ENCODE measurements at places on chromosomes 7 and 10.

DNA sequence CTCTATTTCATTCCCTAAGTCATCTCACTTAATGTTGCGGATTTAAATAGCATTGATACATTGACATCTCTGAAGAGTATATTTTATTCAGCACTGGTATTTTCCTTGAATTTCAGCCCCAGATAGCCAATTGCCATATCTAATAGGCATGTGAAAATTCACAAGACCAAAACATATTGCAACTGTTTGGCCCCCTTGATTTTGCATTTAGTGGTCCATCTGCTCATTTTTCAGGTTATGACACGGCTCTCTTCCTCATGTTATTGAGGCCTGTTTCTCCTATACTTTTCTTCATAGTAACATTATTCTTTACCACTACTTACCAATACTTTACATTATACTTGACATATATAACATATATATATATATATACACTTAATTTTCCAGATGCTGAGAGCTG is 43.7 kb downstream of the MKLN1 start:
- no peak for DNase-seq

DNA sequence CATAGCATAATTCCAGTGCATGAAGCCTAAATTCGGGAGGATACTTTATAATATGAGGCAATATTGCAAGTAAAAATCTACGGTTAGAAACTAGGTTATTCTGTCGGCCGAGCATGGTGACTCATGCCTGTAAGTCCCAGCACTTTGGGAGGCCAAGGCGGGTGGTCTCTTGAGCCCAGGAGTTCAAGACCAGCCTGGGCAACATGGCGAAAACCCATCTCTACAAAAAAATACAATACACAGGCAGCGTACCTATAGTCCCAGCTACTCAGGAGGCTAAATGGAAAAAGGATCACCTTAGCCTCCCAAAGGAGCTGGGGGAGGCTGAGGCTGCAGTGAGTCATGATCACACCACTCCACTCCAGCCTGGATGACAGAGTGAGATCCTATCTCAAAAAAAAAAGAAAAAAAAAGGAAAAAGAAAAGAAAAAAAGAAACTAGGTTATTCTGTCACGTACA is 14.2 kb downstream of the SKAP2 start:
- no peak for DNase-seq

DNA sequence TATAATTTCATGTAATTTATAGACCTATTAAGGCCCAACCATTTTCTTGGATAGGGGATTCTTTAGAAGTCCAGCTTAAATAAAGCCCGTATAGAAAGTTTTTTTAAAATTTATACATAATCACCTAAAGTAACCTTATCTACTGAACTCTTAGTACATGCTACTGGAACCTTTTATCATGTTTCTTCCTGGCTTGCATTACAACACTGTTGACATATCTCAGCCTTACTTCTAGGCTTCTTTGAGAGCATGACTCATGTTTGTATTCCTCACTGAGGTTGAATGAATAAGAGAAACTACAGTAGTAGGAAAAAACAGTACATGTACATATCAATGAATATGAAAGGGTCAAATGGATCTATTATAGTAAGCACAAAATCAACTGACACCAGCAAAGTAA is 8.2 kb upstream of the MAGI2 start:
- no peak for DNase-seq

- DNase-seq: no peak
Observed at GRCh38 chr7:353746-354325, 63.9 kb downstream of the FOXL3 start.

- no peak for DNase-seq
Observed at GRCh38 chr10:112539340-112539739, 92.3 kb downstream of the VTI1A start.

GRCh38 chr7:105934572-105935185 is 28.4 kb upstream of the CDHR3 start:
- DNase-seq: no peak

DNA sequence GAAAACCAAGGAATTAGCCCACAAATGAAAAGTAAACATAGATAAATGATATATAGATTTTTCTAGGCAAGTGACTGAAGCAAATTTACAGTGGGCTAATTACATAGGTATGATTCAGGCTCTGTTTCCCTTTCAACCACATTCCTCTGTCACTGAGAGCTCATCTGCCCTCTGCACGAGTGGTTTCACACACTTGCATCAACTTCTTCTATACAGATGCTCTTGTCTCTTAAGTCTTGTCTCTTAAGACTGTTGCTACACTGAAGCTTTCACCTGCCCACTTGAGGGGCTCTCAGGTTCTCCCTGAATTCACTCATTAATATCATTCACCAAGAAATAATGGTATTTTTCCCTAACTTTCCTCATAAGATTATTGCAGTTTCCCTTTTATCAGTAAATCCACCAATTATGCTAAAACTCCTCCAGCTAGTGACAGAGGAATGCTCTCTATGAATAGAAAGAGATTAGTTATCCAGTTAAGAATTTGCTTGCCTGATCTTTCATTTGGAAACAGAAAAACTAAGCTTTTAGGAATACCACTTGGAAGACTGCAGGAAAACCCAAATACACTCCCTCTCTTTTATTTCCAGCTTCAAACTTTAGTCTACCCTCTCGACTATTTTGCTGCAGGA is 95.7 kb downstream of the ELAPOR2 start:
- no peak for DNase-seq

- no peak for DNase-seq
Observed at GRCh38 chr10:11760861-11761260, 18.7 kb downstream of the ECHDC3 start.

DNA sequence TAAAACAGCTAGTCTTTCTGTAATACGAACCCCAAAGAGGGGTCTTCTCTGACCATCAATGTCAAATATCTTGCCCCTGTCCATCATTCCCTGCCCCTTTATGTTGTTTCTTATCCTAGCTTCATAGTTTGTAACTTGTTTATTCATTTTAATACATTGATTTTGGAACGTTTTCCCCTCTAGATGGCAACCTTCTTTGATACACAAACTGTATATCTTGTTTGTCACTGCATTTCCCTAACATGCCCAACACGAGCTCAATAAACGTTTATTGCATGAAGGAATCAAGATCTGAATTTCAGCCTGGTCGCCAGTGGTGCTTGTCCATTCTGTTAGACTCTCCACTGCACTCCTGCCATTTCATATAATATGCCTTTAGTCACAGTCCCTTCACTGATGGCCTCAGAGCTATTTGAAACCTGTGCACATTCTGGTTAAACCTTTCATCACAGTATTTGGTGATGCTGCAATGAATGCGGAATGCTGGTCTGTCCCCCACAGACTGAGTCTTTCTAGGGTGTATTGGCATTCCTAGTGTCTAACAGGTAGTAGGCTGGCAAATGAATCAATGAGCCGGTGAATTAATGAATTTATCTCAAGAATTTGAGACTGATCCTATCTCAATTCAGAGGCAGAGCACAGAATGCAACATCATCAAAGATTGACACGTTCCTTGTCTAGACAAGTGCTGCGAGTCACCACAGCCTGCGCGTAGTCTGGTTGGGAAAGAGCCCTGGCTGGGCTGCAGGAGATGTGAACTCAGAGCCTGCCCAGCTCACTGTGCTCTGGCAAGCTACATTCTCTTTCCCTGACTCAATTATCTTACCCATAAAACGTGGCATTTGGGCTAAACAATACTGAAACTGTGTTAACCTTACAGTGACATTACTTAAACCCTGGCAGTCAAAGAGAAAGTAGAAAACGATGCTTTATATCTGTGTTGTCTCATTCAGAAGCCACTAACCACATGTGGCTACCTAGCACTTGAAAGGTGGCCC is 55.2 kb upstream of the FRMD4A start:
- DNase-seq: no peak

GRCh38 chr7:867406-868188 is 8.8 kb upstream of the GET4 start:
- DNase-seq: no peak

DNA sequence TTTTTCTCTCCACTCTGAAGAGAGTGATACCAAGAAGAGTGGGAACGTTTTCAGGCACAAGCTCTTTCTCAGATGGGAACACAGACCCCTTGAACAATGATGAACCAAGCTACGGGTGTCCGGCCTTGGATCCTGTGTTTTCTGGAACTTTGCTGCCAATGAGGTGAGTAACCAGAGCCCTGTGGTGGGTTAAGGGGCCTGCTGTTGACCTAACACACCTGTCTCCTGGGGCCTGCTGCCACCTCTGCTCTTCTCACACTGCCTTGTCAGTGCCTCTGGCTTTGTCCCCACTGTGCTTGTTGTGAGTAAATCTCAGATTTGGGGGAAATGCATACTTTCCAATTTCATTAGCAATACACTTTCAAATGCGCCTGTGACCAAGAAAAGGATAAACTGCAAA is 1.4 kb upstream of the PKD1L1 start:
- no peak for DNase-seq

GRCh38 chr7:26360650-26361049 is 69.0 kb downstream of the SNX10 start:
- DNase-seq: no peak

- no peak for DNase-seq
Observed at GRCh38 chr10:133488354-133488753, 34.6 kb downstream of the SCART1 start.

- no peak for DNase-seq
Observed at GRCh38 chr10:86075512-86075911, 291.1 kb downstream of the GRID1 start.

DNA sequence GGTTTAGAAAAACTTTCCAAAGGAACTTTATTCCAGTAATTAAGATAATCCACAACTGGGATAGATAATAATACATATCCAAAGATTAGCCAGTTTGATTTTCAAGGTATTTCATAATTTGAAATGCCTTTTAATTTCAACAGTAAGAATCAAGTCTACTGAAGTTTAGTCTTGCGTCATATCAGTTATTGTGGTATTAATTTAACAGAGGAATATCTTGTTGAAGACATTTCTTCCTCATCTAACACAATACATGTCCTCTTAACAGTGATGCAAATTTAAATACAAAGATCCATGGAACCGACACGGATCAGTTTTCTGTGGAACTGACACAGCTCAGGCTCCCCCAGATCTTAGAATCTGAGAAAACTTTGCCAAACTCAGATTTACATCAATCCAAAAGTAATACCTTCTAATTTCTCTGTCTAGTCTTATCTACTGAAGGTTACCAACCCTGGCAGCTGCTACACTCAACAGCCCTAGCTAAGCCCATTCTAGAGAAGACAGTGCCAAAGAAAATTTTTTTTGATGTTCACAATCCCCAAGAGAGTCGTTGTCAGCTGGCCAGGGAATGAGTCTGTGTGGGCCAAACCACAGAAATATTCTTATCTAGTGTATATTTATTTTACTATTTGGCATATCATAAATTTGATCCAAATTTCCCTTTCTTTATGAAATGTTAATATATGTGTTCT is 365.2 kb upstream of the MEOX2 start:
- no peak for DNase-seq

DNA sequence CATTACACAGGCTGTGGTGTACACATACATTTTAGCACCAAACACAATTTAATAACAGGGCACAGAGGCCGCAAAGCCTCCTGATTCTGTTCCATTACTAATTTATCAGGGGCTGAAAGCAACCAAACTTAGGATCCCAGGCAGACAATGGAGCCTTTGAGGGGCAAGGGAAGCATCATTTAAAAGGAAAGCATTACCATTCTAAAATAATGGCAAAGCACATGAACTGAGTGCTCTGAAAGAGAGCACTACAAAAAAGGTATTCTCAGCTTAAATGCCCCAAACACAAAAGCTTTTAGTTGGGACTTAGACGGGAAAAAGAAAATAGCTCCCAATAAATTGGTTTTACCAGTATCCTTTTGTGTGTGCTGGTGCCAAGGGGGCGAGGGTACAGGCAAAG is 282.0 kb upstream of the ETV1 start:
- DNase-seq: no peak

GRCh38 chr10:132257271-132257670 is 50.5 kb downstream of the STK32C start:
- DNase-seq: no peak

DNA sequence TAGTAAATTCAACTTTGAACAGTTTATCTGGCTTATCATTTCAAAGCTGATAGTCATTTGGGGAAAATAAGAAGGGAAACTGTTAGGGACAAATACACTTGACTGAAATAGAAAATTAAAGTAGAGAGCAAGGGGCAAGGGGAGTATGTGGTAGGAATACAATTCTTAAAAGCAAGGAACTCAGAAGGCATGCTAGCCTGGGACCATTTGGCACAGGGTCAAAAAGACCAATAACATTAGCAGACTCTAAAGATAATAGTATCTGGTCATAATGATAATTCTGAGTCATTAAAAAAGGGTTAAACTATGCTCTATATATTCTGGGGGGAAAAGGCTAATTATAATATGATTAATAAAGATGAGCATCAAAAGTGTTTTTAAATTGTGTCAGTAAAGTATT is 112.2 kb downstream of the CNOT4 start:
- no peak for DNase-seq

DNA sequence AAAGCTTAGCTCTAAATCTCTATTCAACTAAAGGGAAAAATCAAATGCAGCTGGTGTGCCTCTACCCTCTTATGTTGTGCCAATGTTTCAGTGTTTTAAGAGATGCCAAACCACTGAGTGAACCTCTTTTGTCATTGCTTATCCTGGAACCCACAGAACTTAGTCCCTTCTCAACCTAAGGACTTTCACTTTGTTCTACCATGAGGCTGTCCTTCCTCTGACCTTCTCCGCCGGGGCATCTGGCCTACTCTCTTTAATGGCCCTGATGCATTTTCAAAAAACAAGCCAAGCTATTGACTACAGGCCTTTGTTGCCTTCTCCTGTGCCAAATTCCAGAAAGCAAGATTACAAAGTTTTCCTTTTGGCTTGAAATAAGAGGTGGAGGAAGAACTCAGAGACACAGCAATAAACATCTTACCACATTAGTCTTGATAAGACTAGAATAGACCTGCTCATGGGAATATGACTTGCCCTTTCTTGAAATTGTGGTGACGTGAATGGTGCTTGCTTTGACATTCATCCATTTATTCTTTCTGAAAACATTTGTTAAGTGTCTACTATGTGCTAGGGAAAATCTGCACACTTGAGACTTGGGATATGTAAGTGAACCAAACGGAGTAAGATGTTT is 253.2 kb upstream of the SMIM30 start:
- DNase-seq: no peak

- no peak for DNase-seq
Observed at GRCh38 chr10:102752934-102753664, 9.4 kb downstream of the WBP1L start.

GRCh38 chr10:117431160-117431559 is 55.9 kb upstream of the PDZD8 start:
- DNase-seq: no peak

DNA sequence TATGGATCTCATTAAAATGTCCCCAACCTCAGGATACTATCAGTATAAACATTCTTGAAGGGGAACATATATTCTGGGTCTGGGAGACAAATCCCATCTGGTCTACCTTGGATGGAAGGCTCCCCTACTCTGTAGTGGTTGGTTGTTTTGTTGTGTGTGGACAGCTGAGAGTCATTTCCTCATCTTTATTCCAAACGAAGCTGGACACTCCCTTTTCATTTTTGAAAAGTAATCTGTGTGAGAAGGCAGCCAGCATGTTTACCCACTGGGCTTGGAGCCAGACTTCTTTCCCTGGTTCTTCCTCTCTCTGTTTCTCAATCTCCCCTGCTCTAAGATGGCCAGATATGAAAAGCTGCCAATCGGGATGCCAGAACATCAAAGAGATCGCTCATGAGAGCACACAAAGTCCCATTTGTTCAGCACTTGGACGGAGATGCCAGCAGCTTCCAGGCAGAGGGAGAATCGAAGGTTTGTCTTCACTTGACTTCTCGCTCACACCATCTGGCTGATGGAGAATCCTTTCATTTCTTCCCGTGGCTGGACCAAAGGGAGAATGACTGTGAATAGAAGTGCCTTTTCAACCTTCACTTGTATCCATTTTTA is 108.1 kb upstream of the AGR3 start:
- DNase-seq: peak; percentile 88
